ENCODE measurements at places on chromosomes 16 and 17.

DNA sequence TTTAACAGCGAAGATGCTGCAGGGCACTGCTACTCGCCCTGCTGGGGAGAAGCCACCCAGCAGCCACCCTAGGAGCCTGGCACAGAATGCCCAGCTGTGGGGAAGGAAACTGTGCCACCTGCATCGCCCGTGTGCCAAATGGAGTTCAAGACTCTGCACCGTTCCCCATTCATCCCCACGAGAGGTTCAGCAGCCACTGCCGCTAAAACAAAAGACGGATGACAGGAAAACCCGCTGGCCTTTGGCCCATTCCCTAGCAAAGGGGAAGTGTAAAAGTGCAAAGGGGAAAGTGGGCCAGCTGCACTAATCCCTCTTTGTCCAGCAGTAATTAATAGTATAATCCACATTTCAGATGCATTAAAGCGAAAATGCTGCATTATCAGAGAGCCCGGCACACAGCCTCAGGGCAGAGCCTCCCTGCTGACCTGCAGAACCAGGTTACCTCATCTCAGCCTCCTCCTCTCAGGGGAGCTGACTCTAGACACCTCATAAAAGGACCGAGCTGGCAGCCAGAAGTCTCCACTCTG, 37.7 kb downstream of the ZFHX3 start:
- DNase-seq: no peak

- DNase-seq: no peak
These were observed 17.5 kb downstream of the TMEM132E start for GRCh38 chr17:34596920-34597319.

- no peak for DNase-seq
These were observed 824 bp upstream of the MPP2 start for GRCh38 chr17:43907998-43908721.

GRCh38 chr16:10791048-10791447, 27.5 kb downstream of the TVP23A start:
- no peak for DNase-seq

GRCh38 chr17:8552577-8553320, 77.8 kb downstream of the MYH10 start:
- DNase-seq: no peak

- DNase-seq: peak; percentile 43
These were observed 643.2 kb downstream of the WWOX start for GRCh38 chr16:78742501-78743283.

- DNase-seq: no peak
These were observed 2.2 kb downstream of the IRX3 start for GRCh38 chr16:54284319-54284930.

DNA sequence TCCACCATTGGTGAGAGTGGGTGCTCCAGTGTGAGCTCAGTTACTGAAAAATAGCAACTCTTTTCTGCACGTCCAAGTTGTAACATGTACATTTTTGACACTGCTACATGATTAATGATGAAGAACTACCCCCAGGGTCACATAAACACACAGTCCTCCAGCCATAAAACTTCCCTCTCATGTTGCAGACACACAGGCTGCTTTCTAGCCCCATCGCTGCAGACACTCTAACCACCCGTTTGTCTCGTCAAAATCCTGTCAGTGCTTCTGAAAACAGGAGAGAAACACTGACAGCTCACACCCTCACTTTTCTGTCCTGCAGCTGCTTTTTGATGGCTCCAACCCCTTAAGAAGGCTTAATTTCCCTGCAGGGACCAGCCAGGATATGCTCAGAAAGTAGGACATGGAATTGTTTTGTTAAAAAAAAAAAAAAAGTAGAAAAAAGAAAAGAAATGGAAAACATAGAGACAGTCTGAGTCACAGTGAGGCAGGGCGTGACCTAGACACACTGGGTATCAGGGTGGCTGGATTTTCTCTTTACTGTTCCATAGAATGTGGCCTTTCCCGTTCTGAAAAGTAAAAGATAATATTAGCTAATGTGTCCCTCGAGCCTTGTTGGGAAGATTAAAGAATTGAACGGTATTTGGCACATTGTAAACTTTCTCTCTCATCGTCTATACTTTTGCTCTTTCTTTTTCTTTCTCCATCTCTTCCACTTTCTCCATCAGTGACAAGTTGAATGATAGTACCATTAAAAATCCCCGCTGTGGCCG, 20.7 kb upstream of the CCL5 start:
- no peak for DNase-seq

DNA sequence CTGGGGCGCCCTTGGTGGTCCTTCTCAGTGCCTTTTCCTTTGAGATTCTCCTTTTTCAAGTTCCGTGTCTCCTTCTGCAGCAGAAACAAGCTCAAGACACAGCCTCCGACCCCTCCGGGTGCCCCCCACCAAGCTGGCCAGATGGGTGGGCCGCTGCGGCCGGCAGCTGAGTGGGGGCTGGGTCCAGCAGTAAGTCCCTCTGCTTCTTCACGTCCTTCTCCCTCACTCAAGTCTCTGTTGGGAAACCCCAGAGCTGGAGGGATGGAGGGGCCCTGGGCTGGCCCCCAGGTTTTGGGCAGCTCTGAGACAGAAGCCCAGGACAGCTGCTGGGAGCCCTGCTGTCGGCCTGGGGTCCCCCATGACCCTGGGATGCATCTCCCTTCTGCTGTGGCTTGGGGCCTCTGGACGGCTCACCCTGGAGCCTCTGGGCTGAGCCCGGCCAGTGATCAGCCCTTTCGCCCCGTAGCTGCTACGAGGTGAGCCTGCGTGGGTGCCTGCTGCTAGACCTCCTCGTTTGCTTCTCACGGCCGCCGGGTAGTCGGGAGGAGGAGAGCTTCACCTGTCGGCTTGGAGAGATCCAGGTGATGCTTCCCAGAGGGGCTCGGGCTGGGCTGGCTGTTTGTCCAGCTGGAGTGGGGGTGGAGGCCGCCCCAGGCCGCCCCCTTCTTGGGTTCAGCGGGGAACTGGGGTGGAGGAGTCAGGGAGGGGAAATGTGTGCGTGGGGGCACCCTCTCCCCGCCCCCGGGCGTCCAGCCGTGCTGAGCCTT, 10.7 kb downstream of the ENGASE start:
- DNase-seq: no peak

DNA sequence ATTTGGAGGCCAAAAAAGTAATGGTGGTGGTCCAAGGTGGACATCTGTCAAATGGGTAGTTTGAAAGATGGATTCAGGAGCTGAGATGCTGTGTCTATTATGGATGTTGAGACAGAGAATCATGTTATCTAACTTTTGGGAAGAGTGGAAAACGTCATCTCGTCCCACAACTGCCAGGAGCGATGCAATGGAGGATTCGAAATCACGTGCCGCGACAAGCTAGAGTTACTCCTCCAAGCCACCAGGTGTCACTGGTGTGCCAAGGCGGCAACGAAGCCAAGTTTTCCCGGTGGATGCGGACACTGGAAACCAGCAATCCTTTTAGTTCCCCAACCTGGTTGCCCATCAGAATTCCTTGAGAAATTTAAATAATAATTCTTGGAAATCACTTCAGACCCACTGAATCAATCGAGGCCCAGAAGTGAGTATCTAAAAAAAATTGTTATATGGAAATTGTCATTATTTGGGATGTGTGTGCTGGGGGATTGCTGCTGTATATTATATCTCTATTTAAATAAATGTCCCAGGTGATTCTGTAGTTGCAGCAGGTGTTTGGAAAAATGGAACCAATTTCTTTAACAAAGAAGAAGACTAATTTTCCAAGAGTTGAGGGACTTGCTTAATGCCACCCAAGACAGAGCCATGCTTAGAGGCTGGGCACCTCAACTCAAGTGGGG, 206.1 kb downstream of the HAPSTR1 start:
- DNase-seq: no peak

GRCh38 chr17:3904501-3904900, 11.6 kb upstream of the CAMKK1 start:
- no peak for DNase-seq

- DNase-seq: no peak
These were observed 26.9 kb downstream of the PTRH2 start for GRCh38 chr17:59680314-59680713.

GRCh38 chr17:77496831-77497577, 356.2 kb downstream of the SEC14L1 start:
- DNase-seq: no peak

GRCh38 chr17:35537601-35538141, at the start of gene SLFN12L:
Gene SLFN12L, minus strand, starts transcription at chr17:35537678. Its CDS starts 15,314 bp downstream, at chr17:35522364.
- DNase-seq: no peak

DNA sequence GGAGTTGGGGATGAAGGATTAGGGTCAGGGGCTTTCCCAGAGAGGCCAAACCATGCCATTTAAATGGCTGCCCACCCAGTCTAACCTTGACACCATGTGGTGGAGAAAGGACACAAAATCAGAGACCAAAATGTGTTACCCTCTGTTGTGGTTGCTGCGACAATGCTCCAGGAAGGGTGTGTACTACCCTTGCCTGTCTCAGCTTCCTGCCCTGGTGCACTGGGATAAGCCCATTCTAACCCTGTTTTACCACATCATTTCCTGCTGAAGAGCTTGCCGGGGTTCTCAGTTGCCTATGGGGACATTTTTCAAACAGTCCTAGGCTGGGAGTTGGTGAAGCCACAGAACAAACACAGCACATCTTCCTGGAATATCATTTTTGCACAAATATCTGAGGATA, 4.9 kb downstream of the OR4D1 start:
- no peak for DNase-seq

DNA sequence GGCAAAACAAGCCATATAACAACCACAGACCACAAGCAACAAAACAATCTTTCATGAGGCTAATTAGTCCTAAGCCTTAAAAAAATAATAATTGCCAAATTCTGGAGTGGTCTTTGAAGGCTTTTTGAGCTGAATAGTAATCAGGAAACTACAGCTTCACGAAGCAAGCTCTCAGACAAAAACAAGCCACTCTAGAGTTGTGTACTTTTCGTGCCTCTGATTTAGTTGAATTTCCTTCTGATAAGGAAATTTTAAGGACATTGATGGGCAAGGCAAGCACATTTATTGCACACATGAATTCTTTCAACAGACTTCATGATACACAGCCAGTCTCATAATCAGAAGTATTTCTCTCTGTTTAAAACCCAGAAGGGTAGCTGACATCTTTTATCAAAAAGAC, 130.8 kb upstream of the IRX3 start:
- DNase-seq: no peak

DNA sequence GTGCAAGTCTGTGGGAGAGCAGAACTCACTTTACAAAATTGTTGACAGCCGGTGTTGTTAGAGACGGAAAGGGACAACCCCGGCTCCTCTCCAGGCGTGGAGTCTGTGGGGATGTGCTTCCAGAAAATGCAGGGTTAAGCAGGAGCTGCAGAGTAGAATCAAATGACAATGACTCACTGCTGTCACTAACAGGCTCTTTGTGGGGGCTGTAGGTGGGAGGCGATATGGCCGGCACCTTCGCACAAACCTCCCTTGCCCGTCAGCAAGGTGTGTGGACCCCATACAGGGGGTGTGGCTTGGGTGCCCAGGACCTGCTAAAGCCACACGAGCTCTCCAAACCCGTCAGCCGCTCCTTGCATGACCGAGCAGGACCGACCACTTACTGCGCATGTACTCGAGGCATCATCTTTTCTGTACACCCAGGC, 5.8 kb downstream of the PDK2 start:
- no peak for DNase-seq

- DNase-seq: no peak
These were observed 20.4 kb downstream of the SDK2 start for GRCh38 chr17:73623818-73624217.

DNA sequence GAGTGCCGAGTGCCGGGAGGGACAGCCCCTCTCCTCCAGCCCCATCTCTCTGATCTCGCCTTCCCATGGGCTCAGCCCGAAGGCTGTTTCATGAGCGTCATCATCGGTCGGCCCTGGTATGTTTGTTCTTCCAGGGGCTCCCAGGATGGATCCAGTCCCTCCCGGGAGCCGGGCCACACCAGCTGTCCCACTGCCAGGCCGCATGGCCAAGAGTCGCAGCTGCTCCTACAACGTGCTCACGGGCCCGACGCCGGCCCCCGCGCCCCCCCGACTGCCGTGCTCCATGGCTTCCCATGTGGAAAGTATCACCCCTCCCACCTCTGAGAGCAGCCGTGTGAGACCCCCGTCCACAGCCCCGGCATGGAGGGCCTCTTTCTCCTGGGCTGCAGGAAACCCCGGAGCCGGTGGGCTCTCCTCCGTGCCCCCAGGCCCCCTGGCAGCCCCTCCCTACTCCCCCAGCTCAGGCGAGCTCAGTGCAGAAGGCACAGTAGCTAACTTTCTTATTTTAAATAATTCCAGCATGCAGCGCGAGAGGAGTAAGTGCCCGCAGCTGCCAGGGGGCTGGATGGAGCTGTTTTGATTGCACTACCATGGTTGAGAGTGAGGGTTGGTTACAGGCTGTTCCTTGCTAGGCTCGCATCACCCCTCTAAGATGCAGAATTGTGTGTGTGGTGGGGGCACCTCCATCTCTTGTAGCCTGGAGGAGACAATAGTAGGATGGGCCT, 26.6 kb upstream of the GSE1 start:
- no peak for DNase-seq

GRCh38 chr16:74737521-74737920, 36.9 kb upstream of the MLKL start:
- no peak for DNase-seq

DNA sequence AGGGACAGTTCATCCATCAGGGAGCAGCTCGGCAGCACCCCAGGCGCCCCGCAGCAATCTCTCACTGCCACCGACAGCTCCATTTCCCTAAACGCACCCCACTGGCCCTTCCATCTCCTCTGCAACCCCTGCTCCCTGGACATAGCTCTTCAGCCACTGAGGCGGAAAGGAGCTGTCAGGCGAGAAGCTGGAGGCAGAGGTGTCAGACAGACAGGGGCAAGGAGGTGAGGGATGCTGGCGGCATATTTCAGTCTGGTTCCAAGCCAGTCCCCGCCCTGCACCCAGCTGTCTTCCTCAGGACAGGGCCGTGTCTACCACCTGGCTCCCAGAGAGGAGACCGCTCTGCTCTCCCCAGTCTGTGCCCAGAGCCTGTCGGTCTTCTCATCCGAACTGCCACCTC, 9.7 kb downstream of the ACLY start:
- no peak for DNase-seq

DNA sequence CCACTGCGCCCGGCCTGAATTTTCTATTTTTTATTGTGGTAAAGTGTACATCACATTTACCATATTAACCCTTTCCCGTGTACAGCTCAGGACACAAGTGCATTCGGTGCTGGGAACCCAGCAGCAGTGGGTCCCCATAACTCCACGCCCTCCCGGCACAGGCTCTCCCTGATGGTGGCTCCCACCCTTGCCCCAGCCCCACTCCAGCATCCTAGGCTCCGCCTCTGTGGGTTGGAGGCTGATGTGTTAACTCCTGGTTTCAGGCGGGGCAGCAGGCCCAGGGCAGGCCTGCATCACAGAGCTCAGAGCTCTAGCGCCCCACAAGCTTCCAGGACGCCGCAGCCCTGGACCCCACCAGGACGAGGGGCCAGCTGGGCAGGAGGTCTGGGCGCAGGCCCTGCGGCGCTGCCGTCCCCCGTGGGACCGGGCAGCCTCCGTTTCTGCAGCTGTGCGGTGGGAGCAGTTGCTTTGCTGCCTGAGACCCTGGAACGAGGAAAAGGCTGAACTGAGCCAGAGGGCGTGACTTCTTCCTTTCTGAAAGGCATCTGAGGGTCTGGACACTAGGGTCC, 19.6 kb downstream of the ZFPM1 start:
- no peak for DNase-seq

DNA sequence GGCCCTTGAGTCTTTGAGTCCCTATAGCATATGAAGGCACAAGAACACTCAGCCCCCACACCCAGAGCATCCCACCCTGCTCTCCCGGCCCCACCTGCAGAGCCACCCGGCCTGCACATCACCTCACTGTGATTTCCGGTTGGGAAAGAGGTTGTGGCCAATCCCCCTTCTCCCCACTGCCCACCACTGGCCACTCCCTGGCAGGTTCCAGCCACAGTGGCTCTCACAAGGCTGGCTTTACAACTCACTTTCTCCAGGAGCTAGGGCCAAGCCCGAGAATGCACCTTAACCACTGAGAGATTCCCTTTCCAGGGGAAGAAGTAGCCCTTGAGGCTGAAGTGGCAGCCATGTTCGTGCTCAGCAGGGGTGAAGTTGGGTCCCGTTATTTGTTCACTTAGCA, 123.9 kb downstream of the C16orf78 start:
- DNase-seq: no peak
